ENCODE measurements at places on chromosomes 7 and 10.

DNA sequence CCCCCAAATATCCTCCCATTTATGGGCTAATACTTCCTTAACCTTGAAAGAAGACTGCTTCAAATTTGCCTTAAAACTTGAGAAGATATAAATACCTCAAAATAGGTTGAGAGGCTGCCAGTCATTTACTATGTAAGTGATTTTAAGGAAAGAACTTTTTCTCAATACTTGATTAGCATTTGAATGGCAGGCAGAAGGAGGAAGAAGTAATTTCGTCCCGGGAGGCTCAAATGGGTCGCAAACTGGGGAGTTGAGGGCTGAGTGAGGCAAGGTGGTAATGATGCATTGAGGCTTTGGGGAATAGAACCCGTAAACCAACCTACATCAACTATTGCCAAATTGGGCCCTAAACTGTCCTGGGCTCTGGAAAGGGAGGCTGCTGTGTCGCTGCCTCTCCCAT lies 11.1 kb downstream of the CAMK1D start:
- no peak for DNase-seq

GRCh38 chr7:44145479-44145968 lies 4.4 kb upstream of the MYL7 start:
- DNase-seq = peak; percentile 19

- DNase-seq = no peak
Observed at GRCh38 chr7:135928136-135928535, 49.0 kb downstream of the MTPN start.

DNA sequence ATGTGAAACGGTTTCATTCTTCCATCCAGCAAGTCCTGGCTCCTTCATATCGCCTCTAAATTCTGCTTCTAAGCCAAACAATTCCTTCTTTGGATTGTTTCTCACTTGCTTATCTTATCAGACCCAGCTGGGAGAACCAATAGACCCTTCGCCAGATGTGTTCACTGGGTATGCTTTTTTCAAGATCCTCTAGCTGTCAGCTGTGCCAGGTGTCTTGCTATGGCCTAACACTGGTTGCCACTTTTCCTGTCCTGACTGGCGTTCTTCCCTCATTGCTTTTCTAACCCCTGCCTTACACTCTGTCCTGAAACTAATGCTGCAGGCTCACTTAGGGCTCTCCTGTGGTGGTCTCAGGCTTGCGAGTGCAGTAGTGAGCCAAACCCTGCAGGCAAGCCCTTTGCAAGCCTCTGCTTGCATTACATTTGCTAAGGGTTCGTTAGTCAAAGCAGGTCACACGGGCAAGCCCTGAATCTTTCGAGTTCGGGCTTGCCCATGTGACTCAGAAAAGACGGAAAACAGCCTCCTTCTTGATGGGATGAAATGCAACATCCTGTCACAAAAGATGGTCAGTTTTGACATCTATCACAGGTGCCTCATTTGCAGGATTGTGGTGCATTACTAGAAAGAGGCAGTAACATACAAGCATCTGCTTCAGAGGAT lies 92.8 kb downstream of the VWC2 start:
- no peak for DNase-seq

GRCh38 chr7:43307522-43307921 lies 195.1 kb downstream of the HECW1 start:
- no peak for DNase-seq

- no peak for DNase-seq
Observed at GRCh38 chr7:99457650-99458493, 8.1 kb downstream of the ATP5MF start.

- DNase-seq = no peak
Observed at GRCh38 chr10:6586501-6586900, 6.4 kb upstream of the PRKCQ start.

DNA sequence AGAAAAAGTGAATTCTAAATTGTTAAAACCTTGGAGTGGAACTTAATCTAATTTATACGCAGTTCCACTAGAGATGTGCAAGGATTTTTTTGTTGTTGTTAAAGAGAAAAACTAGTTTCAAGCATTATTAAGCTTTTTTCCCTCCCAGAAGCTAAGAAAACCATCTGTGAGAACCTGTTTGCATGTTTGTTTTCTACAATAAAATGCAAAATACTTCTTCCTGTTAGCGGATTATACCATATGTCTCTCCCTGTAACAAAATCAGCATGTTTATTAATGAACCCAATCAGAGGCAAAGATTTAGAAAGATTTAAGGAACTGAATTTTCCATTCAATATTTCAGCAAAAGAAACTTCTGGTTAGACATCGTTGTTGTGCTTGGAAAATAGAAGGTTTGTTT lies 579.8 kb upstream of the GALNT17 start:
- DNase-seq = no peak

GRCh38 chr7:22109761-22110160 lies 164.1 kb upstream of the CDCA7L start:
- DNase-seq = peak; percentile 10

DNA sequence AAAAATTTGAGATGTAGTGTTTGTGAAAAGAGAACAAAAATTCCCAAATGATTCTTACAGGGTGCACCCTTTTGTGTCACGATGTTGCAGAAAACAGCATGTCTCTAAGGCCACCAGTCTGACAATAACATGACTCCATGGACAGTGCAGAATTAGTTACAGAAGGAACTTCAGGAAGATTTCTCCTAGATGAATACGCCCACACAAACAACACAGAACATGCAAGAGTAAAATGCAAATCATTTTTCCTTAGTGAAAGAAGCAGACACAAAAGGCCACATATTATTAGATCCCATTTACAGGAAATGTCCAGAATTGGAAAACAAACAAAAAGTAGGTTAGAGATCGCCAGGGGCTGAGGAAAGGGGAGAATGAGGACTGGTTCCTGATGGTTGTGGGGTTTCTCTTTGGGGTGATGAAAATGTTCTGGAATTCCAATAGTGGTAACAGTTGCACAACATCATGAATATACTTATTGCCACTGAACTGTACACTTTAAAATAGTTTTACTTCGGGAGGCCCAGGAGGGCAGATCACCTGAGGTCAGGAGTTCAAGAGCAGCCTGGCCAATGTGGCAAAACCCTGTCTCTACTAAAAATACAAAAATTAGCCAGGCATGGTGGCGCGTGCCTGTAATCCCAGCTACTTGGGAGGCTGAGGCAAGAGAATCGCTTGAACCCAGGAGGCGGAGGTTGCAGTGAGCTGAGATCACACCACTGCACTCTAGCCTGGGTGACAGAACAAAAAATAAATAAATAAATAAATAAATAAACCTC lies 10.2 kb downstream of the ZC3HAV1 start:
- DNase-seq = no peak

- DNase-seq = peak; percentile 90
Observed at GRCh38 chr7:43693687-43694398, 35.5 kb downstream of the COA1 start.

- DNase-seq = no peak
Observed at GRCh38 chr10:100984672-100985177, 2.6 kb downstream of the MRPL43 start.

- no peak for DNase-seq
Observed at GRCh38 chr10:123205041-123205440, 50.8 kb downstream of the BUB3 start.

DNA sequence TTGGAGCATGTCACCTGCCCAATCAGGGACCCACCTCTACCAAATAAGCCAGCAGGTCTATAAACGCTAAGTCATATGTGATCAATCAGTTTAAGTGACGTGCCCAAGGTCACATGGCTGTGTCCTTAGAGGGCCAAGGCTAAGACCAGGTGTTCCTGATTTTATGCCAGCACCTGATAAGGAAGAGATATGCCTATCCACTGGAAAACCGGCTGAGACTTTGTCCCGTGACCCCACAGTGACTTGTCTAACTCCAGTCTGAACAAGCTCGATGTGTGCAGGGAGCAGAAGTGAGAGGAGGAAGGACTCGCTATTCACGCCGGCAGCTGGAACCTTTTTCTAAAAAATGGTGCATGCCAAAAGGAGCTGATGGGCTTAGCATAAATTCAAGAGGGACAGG lies 57.0 kb downstream of the PRKAG2 start:
- DNase-seq = no peak

All from fibroblast of skin of right quadriceps (primary cell).